ENCODE measurements at places on chromosomes 2 and 18. TPM values are rescaled to one million over a fixed set of nuclear protein-coding genes. Genes with fewer than 3 reads are reported as not detected.
A peak's percentile ranks its signal among the peaks of the same experiment; 100 is the strongest.

DNA sequence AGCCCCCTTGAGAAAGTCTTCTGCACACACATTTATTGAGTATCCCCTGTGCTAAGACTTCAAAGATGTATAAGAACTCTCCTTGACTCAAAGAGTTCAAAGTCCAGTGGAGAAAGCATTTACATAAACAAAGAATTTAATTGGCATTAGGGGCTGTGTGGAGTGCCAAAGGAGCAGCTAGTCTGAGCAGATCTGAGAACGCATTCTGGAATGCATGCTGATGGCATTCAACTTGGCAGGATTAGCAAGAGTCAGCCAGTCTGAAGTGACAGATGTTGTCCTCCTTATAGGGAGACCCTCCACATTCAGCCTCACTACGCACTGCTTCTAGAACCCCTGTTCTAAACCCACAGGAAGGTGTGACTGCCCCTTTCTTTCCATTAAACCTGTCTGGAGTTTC lies 191.5 kb downstream of the RAD51AP2 start:
- no peak overlapping the region for H3K27ac ChIP-seq
- H3K4me1 ChIP-seq, result no peaks in the 10 kb centered on the region
- H3K4me3 ChIP-seq, result no peak overlapping the region
- H3K36me3 ChIP-seq, result no peaks in the 10 kb centered on the region

DNA sequence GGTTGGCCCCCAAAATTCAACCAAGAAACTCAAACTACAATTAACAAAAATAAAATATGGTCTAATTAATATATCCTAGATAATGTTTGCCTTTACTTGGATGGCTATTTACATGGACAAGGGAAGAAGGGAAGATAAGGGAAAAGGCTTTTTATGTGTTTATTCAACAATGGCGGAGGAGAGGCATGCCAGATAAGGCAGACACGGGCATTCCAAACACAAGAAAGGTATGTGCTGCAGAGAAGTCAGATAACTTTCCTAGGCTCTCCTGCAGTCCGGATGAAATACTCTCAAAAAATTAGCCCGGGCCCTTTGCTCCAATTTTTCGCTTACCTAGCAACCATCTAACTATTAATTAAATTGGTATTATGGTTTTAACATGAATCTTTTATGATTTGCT lies 5.1 kb upstream of the TTR start:
- H3K27ac ChIP-seq, result no peak overlapping the region
- no peak for DNase-seq

STPG4 gene
- not detected for total RNA-seq

DNA sequence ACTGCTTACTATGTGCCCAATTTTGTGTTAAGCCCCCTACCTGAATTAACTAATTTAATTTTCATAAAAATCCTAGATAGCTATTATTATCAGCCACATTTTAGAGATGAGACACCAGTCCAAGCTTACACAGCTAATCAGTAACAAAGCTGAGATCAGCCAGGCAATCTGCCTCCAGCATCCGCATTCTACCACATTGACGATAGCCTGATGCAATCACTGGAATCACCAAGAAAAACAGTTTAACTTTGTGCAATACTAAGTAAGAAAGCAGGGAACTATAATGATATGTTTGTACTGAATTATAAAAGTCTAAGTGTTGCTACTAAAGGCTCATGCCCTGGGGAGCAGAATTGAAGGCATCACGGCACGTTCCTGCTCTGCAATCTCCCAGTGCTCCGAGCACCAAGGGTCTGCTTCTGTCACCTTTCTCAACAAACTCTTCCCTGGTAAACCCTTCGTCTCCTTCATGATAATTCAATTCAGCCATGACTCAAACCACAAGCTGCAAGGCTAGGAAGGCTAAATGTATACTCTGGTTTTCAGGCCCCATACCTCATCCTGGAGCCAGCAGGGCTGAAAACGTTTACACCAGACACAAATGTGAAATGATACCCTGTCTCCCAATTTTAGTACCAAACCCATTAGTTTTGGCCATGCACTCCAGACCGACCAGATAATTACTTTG lies 19.4 kb downstream of the KANSL3 start:
- no peak for DNase-seq
- H3K4me1 ChIP-seq, result peaks cover 26% of the 10 kb centered on the region
- no peak overlapping the region for H3K4me3 ChIP-seq
- no peaks in the 10 kb centered on the region for H3K27me3 ChIP-seq

DNA sequence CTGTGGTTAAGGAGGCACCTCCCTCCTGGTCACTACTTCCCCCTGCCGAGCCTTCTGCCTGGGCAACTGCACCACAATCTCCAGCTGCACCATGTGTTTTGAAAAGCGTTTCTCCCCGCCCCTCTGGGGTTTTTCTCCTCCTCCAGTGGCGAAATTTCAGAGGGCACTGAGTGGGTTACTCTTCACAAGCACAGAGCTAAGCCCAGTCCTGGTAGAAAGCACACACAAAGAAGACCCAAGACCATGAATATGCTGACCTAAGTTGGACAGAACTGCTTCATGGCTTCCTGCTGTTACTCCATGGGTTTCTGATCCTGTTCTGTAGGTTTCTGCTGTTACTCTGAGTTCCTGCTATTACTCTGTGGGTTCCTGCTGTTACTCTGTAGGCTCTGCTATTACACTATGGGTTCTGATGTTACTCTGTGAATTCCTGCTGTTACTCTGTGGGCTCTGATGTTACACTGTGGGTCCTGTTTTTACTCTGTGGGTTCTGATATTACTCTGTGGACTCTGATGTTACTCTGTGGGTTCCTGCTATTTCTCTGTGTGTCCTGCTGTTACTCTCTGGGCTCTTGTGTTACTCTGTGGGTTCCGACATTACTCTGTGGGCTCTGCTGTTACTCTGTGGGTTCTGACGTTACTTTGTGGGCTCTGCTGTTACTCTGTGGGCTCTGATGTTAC lies 216.6 kb downstream of the RTP5 start:
- no peaks in the 10 kb centered on the region for H3K36me3 ChIP-seq
- peak overlapping the region; percentile 51 for H3K27ac ChIP-seq
- peak; percentile 72 for DNase-seq
- H3K4me3 ChIP-seq, result no peak overlapping the region
- H3K27me3 ChIP-seq, result no peaks in the 10 kb centered on the region
